Epithelial cell of prostate (primary cell): ENCODE measurements at places on chromosomes 6 and 20.

DNA sequence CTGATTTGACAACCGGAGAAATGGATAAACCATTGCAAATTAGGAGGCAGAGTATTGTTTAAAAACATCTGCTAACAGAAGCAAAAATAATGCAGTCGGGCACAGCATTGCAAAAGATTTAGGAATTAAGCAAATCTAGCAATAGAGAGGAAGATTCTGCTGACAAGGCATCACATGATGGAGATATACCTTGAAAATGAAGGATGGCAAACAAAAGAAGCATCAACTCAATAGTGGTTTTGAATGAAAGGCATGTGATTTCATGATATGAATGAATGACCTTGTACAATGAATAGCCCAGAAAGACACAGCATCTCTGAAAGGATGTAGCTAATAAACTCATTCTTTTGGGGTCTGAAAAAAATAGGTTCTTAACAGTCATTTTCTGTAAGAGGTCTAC is 8.6 kb upstream of the RBM39 start:
- DNase-seq, result no peak

- DNase-seq, result no peak
Measured at GRCh38 chr20:37869334-37869861, 33.5 kb upstream of the VSTM2L start.

DNA sequence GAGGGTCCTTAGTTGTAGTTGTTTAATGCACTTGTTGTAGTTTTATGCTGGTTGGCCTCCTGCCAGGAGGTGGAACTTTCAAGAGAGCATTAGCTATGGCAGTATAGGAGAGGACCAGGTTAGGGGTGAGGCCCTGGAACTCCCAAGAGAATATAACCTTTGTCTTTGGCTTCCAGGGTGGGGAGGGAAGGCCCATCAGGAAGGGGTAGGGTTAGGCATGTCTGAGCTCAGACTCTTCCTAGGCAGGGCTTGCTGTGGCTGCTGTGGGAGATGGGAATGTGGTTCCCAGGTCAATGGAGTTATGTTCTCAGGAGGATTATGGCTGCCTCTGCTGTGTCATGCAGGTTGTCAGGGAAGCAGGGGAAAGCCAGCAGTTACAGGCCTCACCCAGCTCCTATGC is 20.0 kb upstream of the GABRR1 start:
- DNase-seq, result no peak

DNA sequence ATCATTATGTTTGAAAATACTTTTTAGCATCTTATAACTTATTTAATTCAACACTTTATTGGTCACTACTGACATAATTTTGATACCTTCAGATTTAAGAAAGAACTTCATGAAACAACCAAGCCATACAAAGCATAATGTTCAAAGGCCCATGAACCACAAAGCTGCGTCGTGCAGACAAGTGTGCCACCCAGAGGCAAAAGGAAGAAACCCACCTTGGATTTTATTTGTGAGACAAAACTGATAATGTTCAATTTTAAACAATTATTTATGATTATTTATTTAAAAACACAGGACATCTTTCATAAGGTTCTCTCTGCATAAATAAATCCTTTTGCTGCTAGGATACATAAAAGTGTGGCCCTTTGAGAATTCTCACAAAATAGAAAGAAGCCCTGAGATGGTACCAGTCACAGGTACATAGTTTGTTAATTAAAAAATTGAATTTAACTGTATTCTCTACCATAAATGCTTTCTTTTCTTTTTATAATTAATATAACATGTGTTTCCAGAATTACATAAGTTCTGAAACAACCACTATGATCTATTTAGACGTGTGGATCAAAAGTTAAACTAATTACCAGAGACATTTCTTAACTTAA is 143.7 kb downstream of the RALGAPA2 start:
- no peak for DNase-seq

DNA sequence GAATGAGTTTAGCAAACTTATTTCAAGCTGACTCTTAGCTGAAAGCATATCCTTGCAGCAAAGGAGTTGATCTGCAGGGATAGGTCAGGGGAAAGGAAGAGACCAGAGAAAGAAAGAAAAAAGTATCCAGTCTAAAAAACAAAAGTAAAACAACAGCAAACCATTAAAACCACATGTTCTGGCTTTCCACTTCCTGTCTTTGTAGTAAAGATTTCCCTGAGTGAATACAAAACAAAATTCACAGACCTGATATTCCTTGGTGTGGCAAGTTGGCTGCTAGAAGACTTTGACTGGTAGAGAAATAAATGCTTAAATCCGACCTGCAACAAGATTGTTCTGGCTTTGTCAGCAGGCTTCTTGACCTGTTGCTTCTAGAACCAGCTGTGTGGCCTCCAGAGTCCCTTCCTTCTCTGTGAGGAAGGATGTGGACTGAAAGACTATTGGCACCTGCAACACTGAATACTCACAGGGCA is 23.4 kb upstream of the MCM3 start:
- no peak for DNase-seq

GRCh38 chr6:134870677-134871498 is 79.0 kb downstream of the ALDH8A1 start:
- no peak for DNase-seq

DNA sequence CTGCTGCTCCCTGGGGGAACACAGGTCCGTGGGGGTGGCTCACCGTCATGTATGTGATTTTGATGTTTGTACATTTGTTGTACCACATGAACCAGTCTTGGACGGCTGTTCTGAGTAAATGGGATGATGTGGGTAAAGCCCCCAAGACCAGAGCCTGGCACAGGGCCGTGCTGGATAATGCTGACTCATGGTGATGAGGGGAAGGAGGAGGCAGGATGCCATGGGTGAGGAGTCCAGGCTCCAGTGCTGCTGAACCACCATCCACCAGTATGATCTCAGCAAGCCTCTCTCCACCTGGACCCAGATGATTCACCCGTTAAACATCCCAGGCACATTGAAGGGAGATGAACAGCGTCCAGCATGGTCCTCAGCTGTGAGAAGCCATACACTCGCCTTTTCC is 9.6 kb upstream of the APCDD1L start:
- peak; percentile 31 for DNase-seq

DNA sequence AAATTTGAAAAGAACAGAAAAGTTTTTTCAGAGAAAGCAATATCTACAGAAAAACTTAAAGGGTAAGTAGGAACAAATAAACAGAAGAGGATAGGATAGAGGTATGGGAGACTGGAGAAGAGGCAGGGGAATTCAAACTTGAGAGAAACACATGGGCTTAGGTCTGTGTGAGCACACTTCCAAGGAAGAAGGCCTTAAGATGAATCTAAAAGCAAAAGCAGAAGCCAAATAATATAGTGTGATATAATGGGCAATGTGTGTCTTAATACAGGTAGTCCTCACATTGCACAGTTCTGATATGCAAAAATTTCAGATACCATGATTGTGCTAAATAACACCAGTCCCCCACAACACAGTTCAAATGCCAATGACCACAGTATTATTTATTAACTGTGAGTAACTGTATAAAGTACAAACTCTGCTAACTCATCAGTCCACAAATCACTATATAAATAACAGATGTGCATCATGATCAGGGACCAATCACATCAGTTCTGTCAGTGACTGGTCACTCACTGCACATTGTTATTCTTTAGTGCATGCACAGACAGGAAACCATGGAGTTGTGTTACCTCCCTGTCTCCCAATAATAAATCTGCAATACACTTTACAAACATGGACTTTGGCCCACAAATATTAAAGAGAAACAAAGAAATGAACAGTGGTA is 18.6 kb downstream of the SNX14 start:
- peak; percentile 68 for DNase-seq

DNA sequence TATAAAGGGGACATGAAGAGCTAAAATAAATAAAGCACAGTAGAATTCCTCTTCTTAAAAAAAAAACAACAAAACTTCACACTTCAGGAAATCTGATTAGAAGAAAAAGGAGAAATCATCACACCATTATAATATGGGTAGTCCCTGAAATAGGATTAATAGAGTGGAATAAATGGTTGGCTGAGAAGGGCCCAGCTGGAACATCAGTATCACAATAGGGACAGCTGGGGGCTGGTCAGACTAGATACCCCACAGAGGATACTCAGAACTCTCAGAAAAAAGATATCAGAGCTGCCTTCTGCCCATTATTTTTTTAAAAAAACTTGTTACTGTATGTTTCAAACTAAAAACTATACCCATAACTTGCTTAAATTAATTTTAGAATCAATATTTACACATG is 75.2 kb downstream of the DST start:
- DNase-seq, result no peak

DNA sequence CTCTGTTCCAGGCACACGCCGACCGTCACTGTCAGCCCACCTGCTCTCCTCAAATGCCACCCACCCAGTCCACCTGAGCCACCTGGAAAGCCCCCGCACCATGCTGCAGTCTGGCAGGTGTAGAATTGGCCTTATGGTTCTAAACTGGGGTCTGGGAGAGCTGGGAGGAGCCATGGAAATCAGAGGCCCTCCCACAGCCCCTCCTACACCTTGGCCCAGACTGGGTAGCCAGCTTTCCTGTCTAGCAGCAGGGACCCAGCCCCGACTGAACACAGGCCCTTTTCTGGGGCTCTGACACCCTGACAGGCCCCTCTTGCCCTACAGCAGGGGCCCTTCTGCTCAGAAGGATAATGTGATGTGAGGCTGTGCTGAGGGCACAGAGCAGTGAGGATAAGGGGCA is 31.1 kb downstream of the LRFN2 start:
- DNase-seq, result no peak

- no peak for DNase-seq
Measured at GRCh38 chr20:11051136-11051535, 377.3 kb upstream of the JAG1 start.

GRCh38 chr6:131226459-131227157 is 91.3 kb downstream of the AKAP7 start:
- no peak for DNase-seq

DNA sequence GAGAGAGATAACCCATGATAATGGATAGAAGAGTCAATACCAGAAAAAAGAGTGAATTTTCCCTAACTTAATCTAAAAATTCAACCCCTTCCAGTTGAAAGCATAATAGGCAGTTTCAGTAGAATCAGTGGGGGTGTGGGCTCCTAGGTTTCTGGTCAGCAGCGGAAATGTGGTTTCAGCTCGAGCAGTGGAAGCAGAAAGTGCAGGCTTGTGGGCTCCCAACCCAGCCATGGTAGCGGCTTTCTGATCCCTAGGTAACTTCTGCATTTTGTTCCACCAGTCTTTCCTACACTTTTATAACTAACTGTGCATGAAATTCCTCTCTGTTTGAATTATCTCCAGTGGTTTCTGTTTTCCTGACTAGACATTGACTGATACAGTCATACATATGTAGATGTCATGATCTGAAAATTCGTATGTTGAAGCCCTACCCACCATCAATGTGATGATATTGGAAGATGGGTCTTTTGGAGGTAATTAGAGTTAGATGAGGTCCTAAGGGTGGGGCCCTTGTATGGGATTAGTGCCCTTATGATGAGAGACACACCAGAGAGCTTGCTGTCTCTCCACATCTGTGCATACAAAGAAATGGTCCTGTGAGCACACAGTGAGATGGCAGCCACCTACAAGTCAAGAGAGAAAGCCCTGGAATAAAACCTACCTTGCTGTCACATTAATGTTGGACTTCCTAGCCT is 6.5 kb upstream of the DDO start:
- DNase-seq, result no peak

DNA sequence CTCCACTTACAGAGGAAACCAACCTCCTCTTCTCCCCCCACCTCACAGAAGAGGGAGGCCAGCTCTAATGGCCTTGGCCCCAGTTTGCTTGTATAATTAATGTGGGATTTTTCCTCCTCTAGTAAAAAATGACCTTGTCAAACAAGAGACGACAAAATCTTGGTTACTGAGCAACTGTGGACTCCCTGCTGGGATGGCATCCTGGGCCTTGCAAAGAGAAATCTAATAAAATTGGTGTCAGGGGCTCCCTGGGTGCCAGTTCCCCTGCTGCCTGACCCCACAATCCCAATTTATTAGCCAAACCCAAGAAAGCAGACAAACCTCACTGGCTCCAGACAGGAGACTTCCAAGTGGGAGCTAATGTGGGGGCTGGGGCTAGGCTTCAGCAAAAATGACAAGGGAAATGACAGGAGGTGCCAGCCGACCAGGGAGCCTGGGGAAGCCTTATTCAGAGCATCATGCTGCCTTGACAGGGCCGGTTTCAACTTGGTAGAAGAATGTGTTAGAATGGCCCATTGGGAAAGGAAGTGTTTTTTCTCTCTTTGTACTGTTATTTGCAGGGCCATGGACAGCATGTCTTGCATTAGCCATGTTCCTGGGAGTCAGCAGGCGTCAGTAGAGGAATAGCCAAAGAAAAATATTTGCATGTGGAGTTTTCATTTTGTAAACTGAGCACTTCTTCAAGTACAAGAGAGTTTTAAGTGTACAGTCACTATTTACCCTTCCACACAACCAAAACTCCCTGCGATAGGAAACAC is 816.9 kb downstream of the DHX35 start:
- DNase-seq, result no peak

DNA sequence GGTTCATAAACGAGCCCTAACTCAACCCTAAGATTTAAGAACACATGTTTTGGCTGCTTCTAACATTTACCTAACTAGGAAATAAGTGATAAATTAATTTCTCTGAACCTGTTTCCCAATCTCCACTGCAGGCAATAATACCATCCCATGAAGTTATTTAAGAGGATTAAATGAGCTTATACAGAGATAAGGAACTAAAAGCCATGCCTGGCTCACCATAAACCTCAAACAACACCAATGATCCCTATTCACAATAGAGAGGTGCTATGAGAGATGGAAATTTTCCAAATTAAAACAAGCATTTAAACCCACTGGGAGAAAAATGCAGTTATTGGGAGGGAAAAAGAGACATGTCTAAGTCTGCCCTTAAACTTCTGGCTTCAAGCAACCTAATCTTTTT is 33.9 kb upstream of the KLHL31 start:
- no peak for DNase-seq

DNA sequence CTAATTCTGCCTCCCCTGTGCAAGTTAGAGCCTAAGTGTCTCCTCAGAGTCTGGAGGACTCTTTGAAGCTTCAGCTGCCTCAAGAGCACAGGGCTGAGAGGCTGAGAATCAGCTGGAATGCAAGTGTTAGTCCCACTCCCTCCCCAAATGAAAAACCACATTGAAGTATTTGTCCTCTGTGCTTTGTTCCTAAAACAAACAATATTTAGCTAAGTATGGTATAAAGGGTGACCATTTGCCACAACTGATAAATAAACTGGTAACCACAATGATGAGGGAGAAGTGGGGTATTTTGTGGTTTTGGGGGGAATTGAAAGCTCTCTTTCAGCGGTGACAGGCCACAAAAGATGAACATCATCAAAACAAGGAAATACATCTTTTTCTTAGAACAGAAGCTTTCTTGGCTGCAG is 91.7 kb upstream of the HDDC2 start:
- DNase-seq, result no peak

- peak; percentile 46 for DNase-seq
Measured at GRCh38 chr6:109202409-109203264, 107.3 kb downstream of the CEP57L1 start.

- DNase-seq, result no peak
Measured at GRCh38 chr6:1346558-1347091, 34.7 kb downstream of the FOXQ1 start.

GRCh38 chr20:36344517-36345132 is 38.5 kb downstream of the DLGAP4 start:
- DNase-seq, result no peak

DNA sequence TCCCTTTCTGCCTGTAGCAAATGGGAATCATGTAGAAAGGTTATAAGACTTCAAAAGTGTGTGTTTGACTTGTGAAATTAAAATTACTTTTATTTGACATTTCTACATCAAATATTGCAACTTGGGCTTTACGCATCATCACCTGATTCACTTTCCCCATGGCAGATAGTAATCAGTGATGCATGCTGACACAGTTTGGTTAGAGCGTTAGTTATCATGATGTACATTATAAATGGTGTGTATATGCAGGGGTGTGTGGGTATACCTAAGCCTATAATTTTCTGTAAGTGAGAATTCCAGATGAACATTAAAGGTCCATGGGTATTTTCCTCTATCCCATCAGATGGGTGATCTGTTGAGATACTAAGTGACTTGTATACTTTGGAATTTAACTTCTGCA is 141.5 kb downstream of the KLHL32 start:
- no peak for DNase-seq
